ENCODE measurements at places on chromosomes 3 and 15.

GRCh38 chr3:152885076-152885475, 50.1 kb downstream of the P2RY1 start:
- no peak for DNase-seq

- no peak for DNase-seq
Measured at GRCh38 chr15:96893159-96893906, 562.8 kb downstream of the NR2F2 start.

- no peak for DNase-seq
Measured at GRCh38 chr3:89058371-89058770, 49.0 kb upstream of the EPHA3 start.

- no peak for DNase-seq
Measured at GRCh38 chr3:1830851-1831250, 267.8 kb upstream of the CNTN4 start.

DNA sequence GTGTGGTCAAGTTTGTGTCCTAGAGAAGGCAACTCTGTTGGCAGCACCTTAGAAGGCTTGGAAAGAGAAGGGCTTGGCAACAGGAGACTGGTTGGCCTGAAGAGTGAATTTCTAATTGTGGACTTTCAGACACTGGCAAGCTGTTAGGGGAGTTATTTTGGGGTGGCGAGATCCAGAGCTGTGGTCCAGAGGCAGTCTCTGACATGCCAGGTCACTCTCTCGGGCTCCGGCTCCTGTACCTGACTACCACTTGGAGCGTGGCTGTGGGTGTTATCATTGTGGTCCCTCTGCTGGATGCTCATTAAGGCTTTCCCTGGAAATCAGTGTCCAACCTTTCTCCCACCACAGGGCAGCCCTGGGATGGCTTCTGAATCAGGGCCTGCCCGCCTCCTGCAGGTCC, 209.0 kb downstream of the SLCO3A1 start:
- no peak for DNase-seq

GRCh38 chr15:23035964-23036566, 3.3 kb downstream of the TUBGCP5 start:
- DNase-seq, result no peak

Measured in NCI-H187 (cell line).